ENCODE measurements at places on chromosomes 2 and 18.

DNA sequence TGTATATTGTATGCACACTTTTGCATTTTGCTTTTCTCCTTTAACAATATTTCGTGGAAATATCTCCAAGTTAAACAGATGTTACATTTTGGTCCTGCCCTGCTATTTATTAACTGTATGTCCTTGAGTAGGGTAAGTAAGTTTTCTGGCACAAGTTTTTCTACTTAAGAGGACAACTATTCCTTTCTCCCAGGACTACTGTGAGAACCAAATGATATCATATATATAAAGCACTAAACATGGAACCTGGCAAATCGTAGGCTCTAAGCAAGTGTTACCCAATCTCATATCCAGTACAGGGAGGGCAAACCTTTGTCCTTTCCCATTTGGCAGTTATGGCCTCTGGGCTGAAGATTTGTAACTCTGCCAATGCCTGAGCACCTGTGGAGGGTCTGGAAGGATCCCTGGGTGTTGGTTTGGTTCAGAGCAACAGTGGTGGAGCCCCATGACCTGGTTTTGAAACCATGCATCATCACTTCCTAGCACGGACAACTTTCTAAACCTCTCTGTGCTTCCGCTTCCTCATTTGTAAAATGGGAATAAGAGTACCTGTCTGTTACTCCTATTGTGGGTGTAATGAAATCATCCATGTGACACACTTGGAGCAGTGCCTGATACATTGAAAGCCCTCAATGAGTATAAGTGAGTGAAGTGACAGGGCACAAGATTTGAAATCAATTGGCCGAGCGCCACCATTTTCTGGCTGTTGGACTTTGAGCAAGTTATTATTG lies 28.3 kb upstream of the ICOS start:
- DNase-seq = no peak

DNA sequence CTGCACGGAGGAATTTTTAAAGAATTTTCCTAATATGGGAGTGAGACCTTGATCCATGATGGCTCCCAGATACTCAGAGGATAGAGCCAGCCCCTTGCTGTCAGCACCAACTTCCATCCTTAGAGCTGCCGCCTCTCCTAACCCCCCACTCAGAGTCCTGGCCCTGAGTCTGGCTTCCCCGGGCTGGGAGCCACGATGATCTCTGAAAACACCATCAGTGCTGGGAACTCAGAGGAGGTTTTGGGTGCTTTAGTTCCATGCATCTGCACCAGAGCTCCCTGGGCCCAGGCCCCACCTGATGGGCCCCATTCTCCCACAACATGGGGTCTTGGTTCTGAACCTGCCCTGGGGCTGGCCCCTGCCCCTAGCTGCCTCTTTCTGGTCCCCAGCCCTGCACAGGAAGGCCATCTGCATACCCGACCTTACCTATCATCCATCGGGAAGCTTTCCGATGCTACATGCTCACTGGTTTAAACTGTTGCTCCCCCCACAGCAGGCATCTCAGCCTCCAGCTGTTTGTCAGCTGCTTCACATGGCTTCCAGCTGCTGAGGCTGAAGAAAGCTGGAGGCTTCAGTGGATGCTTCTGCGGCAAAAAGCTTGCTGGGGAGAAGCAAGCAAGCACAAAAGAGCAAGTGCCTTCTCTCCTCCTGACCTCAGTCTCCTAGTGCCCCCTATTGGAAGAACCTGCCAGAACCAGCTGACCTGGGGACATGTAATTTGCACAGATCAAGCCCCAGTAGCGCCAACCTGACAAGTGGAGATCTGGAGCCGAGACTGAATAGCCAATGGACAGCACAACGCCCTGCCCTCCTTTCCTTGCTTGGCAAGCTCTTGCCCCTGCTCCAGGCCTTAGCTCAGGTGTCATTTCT lies 24.2 kb upstream of the RHOB start:
- no peak for DNase-seq

GRCh38 chr2:24891201-24891600 lies 28.8 kb downstream of the ADCY3 start:
- DNase-seq = no peak

DNA sequence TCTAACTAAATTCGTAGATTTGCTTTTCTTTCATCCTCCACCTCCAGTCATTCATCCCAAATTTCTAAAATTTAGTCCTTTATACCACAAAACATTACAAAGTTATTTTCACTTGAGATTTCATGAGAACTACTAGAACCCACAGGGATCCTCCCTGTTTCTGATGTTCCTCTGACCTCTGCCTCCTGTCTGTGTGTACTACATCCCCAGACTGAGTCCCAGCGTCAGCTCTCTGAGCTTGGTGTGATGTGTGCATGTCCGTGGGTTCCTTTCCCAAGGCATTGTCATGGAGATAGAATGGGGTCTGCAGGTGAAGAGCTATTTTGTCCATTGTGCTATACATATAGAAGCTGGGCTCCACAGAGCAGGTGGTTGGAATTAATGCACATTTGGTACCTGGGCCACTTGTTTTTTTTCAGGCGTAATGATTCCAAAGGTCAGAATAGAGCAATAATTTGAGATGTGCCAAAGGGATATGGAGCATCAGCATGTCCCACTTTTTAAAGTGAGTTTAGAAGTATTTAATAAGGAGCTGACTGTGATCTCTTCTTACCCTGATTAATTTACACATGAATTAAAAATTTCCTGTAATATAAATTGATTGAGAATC lies 151.2 kb upstream of the BOD1L2 start:
- DNase-seq = no peak

GRCh38 chr2:186042207-186043028 lies 303.8 kb downstream of the FSIP2 start:
- DNase-seq = no peak

DNA sequence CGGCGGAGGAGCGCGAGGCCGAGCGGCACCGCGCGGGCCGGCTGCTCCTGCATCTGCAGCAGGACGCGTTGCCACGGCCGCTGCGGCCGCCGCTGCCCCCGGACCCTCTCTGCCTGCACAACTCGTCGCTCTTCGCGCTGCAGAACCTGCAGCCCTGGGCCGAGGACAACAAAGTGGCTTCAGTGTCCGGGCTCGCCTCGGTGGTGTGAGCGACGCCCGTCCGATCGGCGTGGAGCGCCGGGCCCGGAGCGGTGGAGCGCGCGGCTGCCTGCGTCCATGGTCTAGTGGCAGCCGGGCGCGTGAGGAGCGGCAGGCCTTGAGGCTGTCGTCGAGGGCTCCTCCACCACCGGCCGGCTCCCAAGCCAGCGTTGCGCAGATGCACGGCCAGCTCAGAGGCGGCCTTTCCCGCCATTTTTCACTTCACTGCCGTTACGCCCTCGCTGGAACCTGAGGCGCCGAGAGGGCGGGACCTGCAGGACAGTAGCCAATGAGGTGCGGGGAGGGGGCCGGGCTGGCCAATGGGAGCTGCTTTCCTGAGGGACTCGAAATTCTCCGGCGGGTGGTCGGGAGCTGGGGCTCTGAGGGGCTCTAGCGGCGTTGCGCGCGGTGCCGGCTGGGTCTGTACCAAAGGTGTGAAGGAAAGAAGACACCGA lies 1.9 kb downstream of the TLX2 start:
- peak; percentile 69 for DNase-seq

DNA sequence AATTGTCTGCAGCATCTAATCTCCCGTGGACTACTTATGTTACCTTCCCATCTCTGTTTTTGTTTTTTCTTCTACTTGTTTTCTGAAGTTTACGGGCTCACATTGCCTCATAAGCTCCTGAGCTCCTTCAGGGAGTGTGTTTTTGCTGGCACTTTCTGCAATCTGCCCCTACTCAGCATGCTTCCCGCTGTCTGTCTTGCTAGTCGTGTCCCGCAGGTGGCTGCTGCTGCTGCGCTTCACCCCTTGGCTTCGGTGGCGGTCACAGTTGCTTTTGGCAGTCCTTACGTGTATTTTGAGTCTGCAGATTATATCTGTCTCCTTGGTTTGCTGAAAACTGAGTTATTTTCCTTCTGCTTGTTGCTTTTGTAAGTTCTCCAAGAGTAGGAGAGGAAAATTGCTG lies 37.3 kb downstream of the FER1L5 start:
- DNase-seq = no peak

DNA sequence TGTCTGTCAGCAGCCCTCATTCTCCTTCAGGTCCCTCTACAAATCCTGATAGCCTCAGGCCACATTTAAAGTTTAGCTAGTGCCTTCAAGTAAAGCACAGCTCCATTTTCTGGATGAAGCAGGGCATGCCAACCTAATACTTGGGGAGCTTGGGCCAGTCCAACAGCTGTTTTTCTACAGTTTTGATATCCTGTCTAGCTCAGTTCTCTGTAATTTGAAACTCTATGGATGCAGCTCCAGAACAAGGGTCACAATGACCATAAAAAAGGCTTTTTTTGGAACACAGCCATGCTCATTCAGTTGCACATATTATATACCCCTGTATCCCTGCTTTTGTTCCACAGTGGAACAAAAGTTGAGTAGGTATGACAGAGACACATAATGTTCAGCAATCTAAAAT lies 373.5 kb downstream of the SUCLG1 start:
- DNase-seq = no peak

DNA sequence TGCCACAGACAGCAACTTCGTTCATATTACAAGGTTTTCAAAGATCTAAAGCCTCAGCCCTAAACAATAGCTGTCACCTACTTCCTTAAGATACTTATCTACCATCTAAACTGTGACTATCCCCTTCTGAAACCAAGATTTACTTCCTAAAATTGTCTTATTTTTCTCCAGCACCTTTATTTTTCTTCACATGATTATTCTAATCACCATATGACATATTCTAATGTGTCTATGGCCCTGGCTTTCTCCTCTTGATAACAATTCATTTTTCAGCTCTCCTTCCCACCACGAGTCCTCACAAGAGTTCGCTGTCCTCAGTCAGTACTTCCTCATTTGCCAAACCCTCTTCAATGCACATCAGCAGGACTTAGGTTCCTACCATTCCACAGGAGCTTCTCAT lies 53.9 kb downstream of the RTTN start:
- no peak for DNase-seq

- no peak for DNase-seq
Observed at GRCh38 chr18:400456-400855, 100.0 kb downstream of the COLEC12 start.

GRCh38 chr2:172311921-172312345 lies 115.5 kb upstream of the ITGA6 start:
- DNase-seq = no peak

All from RWPE2 (cell line).